Hepatocyte (in vitro differentiated cells): ENCODE measurements at places on chromosomes 12 and 14. TPM values are rescaled to one million over a fixed set of nuclear protein-coding genes. Genes with fewer than 3 reads are reported as not detected.

GRCh38 chr12:115158816-115159215 is 474.8 kb upstream of the TBX3 start:
- DNase-seq, result no peak

- no peak for DNase-seq
These were observed 5.7 kb downstream of the RAB35 start for GRCh38 chr12:120110550-120111501.

DNA sequence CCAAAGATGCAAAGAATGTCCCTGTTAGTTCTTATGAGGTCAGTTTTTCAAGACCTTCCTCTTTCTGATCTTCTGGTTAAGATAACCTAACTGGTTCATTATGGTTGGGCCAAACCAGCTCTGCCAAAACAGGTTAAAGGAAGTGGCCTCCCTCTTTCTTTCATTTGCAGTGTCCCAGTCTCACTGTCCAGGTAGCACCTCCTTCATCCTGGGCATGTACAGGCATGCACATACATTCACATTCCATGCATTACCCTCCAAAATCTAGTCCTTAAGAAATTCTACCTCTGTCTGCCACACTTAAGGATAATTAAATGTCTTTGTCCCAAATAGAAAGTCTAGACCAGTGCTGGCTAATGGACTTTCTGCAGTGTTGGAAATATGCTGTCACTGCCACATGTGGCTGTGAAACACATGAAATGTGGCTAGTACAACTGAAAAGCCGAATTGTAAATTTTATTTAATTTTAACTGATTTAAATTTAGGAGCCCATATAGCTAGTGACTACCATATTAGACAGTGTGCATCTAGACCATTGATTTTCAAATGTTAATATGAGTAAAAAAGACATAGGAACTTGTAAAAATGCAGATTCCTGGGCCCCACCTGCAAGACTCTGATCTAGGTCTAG is 169.3 kb downstream of the PCNX1 start:
- DNase-seq, result no peak

DNA sequence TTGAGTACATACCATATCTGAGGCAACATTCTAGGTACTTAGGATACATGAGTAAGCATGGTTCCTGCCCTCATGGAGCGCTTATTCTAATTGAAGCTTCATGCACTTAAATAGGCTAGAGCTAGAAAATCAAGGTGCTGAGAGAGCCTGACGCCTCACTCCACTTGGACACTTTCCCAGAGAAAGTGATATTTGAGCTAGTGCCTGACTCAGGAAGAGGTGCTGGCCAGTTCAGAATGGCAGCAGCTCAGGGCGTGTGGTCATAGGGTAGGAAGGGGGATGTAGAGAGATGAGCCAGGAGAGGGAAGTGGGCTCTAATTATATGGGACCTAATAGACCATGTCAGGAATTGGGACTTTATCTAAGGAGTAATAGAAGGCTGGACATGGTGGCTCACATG is 33.3 kb downstream of the TULP3 start:
- DNase-seq, result no peak

DNA sequence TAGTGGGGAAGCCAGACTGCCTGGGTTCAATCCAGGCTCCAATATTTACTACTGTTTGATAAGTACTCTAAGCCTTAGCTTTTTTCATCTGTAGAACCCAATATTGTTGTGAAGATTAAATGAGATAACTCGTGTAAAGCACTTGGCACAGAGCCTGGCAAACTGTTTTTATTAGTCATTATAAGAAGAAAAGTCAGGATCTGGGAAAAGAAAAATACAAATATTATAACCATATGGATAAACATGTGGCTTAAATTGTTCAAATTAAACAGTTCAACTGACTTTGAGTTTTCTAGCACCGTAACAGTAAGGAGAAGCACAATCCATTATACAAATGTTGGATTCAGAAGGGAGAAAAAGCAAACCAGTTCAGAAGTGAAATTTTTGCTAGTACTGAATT is 22.0 kb upstream of the CDK17 start:
- DNase-seq, result no peak

DNA sequence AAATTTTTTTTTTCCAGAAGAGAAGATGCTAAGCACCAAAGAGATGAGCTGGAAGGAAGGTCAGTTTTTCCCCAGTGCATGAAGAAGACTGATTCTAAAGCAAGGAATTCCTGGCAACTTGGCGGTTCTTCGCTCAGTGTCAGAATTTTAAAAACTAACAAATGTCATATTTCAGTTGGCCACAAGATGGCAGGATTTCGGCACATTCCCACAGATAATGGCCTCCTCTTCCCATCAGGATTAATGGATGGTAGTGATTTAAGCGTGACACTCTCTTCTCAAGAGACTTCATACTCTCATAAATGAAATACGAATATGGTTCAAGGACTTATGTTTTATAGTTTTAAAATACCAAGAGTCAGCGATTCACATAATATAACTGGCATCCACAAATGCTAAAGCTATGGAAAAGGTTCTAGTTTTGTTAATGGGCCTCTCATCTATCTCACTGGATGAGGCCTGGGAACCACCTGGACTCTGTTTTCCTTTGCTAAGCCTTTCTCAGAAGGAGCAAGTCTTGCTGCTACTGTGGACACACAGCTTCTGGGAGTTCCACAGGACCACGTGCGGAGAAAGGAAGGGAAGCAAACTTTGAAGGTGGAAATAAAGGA is 46.1 kb upstream of the PTPRO start:
- peak; percentile 58 for DNase-seq

DNA sequence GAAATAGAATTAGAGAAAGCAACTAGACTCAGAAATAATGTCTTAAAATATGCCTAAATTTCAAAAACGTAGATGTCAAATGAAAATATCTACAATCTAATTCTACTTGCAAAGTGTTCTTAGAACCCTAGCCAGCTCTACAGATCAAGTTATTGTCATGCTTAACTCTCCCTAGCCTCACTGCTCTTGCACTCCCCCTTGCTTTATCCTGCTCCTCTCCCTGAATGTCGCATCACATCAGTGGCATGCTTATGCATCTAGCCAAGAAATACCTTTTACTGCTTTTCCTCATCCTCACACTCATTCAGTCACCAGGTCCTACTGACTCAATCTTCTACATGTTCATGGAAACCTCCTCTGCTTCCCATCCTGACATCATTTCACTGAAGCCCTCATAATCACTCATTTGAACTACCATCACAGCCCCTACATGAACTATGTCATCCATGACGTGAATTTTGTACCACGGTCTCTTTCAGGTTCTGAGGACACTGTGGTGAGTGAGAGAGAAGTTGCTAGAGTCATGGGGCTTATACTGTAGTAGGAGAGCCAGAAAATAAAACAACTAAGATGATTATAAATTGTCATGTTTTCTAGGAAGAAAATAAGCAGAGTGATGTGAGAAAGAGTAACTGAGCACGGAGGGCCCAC is 22.6 kb upstream of the CRACR2A start:
- no peak for DNase-seq

GRCh38 chr12:57816001-57816854 is 2.3 kb downstream of the AVIL start:
- DNase-seq, result no peak

- DNase-seq, result peak; percentile 49
These were observed 656 bp downstream of the RAB21 start for GRCh38 chr12:71755146-71755892.

The NTS gene
- 18.4 and 18.9 TPM in 2 replicates for total RNA-seq

The GLT1D1 gene
- total RNA-seq, result 0.92 and 1.8 TPM in 2 replicates
